Stimulated activated naive CD4-positive, alpha-beta T cell treated with Interleukin-2 at 50 U/mL for 16 hours (primary cell): ENCODE measurements at places on chromosomes 3 and 15.

DNA sequence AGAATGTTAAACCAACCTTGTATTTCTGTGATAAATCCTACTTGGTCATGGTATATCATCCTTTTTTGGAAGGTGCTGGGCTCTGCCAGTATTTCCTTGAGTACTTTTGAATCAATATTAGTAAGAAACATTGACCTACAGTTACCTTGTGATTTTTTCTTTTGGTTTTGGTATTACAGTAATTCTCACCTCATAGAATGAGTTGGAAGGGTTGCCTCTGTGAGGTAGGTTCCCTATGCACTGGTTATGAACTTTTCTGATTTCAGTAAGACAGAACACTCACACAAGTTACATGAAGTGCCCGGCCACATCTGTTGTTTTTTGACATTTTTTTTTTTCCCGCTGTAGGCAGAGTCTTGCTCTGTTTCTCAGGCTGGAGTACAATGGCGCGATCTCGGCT, 20.0 kb downstream of the PCCB start:
- DNase-seq = no peak

DNA sequence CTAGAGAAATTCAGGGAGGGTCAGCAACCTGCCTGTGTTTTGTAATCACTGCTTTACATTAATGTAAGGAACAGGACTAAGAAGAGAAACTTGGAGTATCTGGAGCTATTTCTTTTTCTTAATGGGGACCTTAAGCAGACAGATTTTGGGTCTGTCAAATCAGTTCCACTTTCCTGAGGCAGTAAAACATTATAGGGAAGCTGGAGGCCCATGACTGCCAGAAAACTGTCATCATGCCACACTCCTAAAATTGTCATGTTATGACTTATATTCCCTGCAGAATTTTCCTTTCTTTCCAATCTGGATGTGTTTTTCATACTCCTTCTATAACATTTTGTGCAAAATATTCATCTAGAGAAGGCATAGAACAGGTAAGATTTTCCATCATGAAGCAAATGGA, 28.8 kb downstream of the DGKG start:
- DNase-seq = no peak

DNA sequence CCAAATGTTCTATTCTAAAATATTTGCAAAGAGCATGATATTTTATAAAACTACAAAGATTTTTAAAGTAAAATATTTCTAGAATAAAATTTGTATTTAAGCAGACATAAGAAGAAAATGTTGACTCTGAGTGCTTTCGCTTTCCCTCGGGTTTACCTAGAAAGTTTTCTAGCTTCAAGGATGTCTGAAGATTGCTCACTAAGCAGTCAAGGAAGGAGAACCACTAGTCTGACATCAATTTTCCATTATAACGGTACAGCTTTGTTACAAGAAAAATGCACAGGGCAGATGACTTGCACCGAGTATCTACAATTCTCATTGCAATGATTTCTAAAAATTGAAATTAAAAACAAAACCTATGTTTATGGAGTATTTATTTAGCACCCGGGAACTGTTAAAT, 14.2 kb downstream of the GPR15 start:
- DNase-seq = no peak

GRCh38 chr15:58002338-58003126, 63.0 kb downstream of the ALDH1A2 start:
- DNase-seq = no peak

GRCh38 chr15:57479005-57479404, 102.7 kb downstream of the CGNL1 start:
- DNase-seq = no peak

GRCh38 chr3:172461530-172462138, 13.4 kb upstream of the GHSR start:
- no peak for DNase-seq

DNA sequence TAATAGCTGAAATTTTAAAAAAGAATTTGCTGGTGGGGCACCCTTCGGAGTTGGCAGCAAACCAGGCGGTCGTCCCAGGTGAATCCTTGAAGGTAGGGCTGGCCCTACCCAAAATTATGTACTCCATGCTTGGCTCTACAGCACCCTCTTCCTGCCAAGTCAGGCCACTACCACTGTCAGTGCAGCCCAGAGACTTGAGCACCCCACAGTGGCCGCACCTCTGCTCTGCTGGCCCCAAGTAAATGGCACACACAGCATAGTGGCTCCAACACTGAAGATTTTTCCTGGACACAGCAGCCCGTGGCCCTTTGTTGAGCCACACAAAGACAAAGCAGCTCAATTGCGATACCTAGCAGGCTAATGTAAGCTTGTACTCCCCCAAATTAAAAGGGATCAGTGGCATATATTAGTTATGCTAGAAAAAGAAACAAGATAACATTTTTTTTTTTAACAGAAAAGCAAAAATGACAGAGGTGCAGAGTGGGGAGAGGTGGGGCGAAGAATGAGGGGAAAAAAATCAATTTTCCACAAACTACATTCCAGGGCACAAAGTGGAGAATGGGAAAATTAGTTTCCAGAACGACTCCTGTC, 250.5 kb downstream of the UACA start:
- peak; percentile 45 for DNase-seq

DNA sequence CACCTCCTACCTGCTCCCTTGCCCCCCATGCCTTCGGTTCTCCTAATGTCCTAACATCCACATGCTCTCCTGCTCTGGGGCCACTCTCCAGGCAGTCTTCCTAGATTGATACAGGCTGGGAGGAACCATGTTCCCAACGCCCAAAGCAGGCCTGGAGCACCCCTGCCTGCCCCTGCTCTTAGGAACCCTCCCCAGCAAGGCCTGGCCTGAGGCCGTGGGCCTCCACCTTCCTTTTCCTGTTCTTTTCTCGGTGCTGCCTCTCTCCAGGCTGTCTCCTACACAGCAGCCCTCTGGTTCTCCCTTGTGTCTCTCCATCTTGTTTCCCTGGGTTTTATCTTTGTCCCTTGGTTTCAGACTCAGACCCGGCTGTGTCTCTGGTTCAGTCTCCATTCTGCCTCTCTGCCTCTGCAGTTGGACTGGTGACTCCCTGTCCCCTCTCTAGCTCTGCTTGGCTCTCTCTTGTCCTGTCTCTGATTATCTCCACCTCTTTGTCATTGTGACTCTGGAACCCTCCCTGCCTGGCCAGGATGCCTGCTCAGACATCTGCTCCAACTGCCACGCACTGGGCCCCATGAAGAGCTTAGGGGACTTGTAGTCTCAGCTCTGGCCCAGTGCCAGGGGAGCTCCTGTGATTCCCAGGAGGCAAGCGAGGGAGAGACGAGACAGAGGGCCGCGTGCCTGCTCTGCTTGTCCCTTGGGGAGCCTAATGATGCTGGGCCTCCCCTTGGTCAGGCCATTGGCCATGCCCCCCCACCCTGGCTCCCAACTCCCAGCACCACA, 26.0 kb upstream of the RPL29 start:
- DNase-seq = no peak

DNA sequence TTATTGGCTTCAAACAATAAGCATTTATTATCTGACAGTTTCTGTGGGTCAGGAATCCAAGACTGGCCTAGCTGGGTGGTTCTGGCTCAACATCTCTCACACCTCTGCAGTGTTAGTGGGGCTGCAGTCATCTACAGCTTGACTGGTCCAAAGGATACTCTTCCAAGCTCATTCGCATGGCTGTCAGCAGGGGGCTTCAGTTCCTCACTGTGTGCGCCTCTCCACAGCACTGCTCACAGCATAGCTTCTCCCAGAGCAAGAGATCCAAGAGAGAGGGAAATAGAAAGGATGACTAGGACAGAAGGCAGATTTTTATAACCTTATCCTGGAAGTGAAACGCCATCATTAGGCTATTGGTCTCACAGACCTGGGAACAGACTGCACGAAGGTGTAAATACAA, 64.2 kb downstream of the MAGI1 start:
- no peak for DNase-seq

- DNase-seq = no peak
Measured at GRCh38 chr3:124116906-124117305, 125.0 kb upstream of the ROPN1 start.

GRCh38 chr3:62805580-62806277, 69.5 kb downstream of the CADPS start:
- DNase-seq = no peak

DNA sequence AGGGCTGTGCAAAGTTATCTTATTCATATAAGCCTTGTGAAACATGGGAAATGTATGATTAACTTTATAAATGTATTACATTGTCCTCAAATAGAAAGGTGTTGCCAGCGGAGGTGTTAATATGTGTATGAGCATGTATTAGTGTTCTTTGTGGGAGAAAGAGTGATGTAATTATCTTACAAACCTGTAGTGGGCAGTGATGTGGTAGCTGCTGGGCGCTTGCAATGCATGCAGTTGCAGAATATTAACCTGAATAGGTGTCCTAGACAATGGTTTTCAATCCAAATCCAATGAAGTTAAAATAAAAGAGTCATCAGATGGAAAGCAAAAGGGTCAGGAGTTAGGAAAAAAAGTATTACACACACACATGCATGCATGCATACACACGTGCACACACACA, 881.3 kb upstream of the CADM2 start:
- no peak for DNase-seq

GRCh38 chr15:93164409-93164808, 75.4 kb upstream of the RGMA start:
- no peak for DNase-seq

- DNase-seq = no peak
Measured at GRCh38 chr15:33515121-33515520, 204.4 kb downstream of the RYR3 start.

GRCh38 chr3:188712248-188712924, 459.4 kb upstream of the TPRG1 start:
- no peak for DNase-seq

DNA sequence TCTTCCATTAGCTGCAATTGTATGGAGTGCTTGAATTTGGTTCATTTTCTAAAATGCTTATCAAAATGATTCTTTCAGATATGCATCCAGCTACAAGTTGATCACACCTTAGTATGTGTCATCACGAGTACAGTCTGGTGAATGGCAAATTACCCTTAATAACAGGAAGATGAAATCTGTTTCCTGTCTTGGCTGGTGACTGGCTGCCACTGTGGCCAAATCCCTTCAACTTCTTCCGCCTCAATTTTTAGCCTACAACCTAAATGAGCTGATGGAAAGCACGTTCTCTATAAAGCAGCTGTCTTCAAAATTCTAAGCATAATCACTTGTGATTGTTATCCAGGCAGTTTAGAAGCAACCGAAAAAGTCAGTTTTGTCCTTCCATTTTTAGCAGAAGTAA, 387.1 kb upstream of the NECTIN3 start:
- no peak for DNase-seq
